ENCODE measurements at places on chromosomes 6 and 20. TPM values are rescaled to one million over a fixed set of nuclear protein-coding genes. Genes with fewer than 3 reads are reported as not detected.

The NEURL2 gene
- 6.4 TPM for total RNA-seq

The TDRD6 gene
- not detected for total RNA-seq

The ELOVL4 gene
- total RNA-seq, result 9.8 TPM

The SOBP gene
- total RNA-seq, result 0.53 TPM

The CRYBG1 gene
- total RNA-seq, result 16.1 TPM

The SLC22A7 gene
- total RNA-seq, result not detected

The RRAGD gene
- total RNA-seq, result not detected

The TREM2 gene
- not detected for total RNA-seq

The OR2B6 gene
- total RNA-seq, result not detected

The CFAP61 gene
- not detected for total RNA-seq

The CABLES2 gene
- total RNA-seq, result 4.6 TPM

The TXLNB gene
- under 0.01 TPM for total RNA-seq

The LY6G6D gene
- total RNA-seq, result not detected

The APCDD1L gene
- total RNA-seq, result 36.9 TPM

The GPRC6A gene
- total RNA-seq, result not detected

The KHDC1 gene
- 3.2 TPM for total RNA-seq

The SYNGAP1 gene
- total RNA-seq, result 4.3 TPM

The MYBL2 gene
- 38.9 TPM for total RNA-seq

The OGFRL1 gene
- total RNA-seq, result 12.4 TPM

The KATNA1 gene
- 24.5 TPM for total RNA-seq

The LPIN3 gene
- 18.1 TPM for total RNA-seq

The UCKL1 gene
- total RNA-seq, result 23.4 TPM

The TRIM40 gene
- not detected for total RNA-seq

The HSPA1A gene
- 38.1 TPM for total RNA-seq

The ECT2L gene
- not detected for total RNA-seq

The DPM1 gene
- 92.0 TPM for total RNA-seq

The PLCB1 gene
- total RNA-seq, result 5.8 TPM

The SLC24A3 gene
- 1.2 TPM for total RNA-seq
